Aorta (tissue), 5 donors: ENCODE measurements at places on chromosomes 3 and 15. TPM values are rescaled to one million over a fixed set of nuclear protein-coding genes. Genes with fewer than 3 reads are reported as not detected.

EHD4 gene
- 12.6 TPM for polyA plus RNA-seq

SH3GL3 gene
- not detected for polyA plus RNA-seq

COL7A1 gene
- 3.9 TPM for polyA plus RNA-seq

DNA sequence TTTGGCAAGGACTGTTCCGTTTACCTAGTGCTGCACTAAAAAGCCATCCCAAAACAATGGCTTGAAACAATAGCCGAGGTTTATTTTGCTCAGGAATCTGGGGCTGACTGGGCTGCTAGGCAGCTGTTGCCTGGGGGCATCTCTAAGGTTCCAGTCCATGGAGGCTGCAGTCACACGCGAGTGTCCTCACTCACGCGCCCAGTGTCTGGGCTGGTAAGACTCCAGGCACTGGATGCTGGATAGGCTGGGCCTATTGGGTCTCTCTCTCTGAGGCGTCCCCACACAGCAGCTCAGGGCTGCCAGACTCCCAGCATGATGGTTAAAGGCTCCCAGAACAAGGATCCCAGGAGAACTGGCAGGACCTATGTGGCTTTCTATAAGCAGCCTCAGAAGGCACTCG lies 34.2 kb downstream of the ALS2CL start:
- H3K4me1 ChIP-seq: no peaks in the 10 kb centered on the region
- DNase-seq: no peak
- H3K4me3 ChIP-seq: no peak overlapping the region
- no peaks in the 10 kb centered on the region for H3K36me3 ChIP-seq

- H3K27ac ChIP-seq: no peak overlapping the region
- no peaks in the 10 kb centered on the region for H3K4me1 ChIP-seq
- H3K36me3 ChIP-seq: no peaks in the 10 kb centered on the region
- no peak for DNase-seq
- no peak overlapping the region for H3K4me3 ChIP-seq
- H3K27me3 ChIP-seq: no peaks in the 10 kb centered on the region
Measured at GRCh38 chr3:93988283-93988682, 8.3 kb downstream of the ARL13B start.

GRCh38 chr3:106184540-106185457 lies 316.0 kb upstream of the CBLB start:
- H3K36me3 ChIP-seq: no peaks in the 10 kb centered on the region
- no peaks in the 10 kb centered on the region for H3K27me3 ChIP-seq
- no peak overlapping the region for H3K4me3 ChIP-seq
- H3K4me1 ChIP-seq: no peaks in the 10 kb centered on the region
- DNase-seq: no peak
- H3K27ac ChIP-seq: no peak overlapping the region

GRCh38 chr15:34584330-34584668 lies 848 bp upstream of the GOLGA8B start:
- no peaks in the 10 kb centered on the region for H3K27me3 ChIP-seq
- H3K36me3 ChIP-seq: no peaks in the 10 kb centered on the region
- H3K4me1 ChIP-seq: no peaks in the 10 kb centered on the region
- no peak overlapping the region for H3K4me3 ChIP-seq
- no peak for DNase-seq

LSG1 gene
- polyA plus RNA-seq: 8.8 TPM

DNA sequence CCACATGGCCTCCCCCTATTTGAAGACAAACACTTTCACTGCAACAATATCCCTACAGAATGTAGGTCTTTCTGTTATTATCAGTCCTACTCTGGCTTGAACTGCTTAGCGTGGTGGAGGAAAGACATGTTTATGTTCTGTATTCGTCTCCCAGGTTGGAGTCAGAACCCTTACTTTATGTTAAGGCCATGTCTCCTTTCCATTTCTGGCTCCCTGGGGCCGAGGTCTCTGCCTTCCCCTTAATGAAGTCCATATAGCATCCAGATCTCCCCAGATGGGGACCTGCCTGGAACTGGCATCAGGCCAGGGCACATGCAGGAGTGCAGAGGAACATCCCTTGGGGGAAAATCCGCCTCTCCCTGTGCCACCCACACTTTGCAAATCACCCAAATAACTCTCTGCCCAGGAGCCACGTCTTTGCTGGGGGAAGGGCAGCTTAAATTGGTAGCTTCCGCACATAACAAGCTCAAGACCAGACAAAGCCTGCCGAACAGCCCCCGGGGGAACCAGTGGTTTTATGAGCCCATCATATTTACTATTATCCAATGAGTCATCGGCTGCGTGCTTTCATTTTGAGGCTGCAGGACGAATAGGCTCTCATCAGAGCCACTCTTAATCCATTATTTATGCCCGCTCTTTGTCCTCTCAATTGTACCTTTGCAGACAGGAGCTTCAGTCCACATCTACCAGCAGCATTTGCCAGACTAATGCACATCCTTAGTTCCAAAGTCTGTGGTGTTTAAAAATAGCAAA lies 237.0 kb downstream of the UACA start:
- H3K27ac ChIP-seq: no peak overlapping the region
- no peak for DNase-seq
- H3K27me3 ChIP-seq: no peaks in the 10 kb centered on the region
- no peaks in the 10 kb centered on the region for H3K4me1 ChIP-seq
- no peak overlapping the region for H3K4me3 ChIP-seq
- H3K36me3 ChIP-seq: no peaks in the 10 kb centered on the region

GRCh38 chr3:133124511-133124910 lies 86.3 kb downstream of the TMEM108 start:
- no peaks in the 10 kb centered on the region for H3K27me3 ChIP-seq
- no peak for DNase-seq
- no peak overlapping the region for H3K4me3 ChIP-seq

DNA sequence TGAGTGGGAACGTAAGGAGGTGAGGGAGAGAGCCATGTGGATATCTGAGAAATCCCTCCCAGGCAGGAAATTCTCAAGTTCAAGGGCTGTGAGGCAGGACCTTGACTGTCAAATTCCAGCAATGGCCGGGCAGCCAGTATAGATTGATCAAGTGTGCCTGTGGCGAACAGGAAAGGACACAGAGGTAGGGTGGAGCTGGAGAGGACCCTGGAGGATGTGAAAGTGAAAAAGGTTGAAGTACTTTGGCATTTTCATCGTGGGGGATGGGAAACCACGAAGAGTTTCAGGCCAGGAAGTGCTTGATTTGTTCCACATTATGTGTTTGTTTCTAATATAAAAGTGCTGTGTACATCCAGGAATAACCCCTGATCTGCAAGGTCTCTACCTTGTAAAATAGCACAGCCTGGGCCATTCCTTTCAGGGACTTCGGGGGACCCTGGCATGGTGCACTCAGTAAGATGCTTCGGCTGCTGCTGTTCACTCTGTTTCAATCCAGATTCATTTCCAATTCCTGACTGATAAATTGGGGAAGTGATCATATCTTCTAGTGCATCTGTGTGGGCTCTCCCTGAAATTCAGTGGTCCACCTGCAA lies 156.6 kb downstream of the MCTP2 start:
- H3K4me1 ChIP-seq: no peaks in the 10 kb centered on the region
- H3K36me3 ChIP-seq: no peaks in the 10 kb centered on the region
- no peak overlapping the region for H3K27ac ChIP-seq
- no peak overlapping the region for H3K4me3 ChIP-seq

SERINC4 gene
- polyA plus RNA-seq: 0.88 TPM
